Mesothelial cell of epicardium (in vitro differentiated cells): ENCODE measurements at places on chromosomes 16 and 17. TPM values are rescaled to one million over a fixed set of nuclear protein-coding genes. Genes with fewer than 3 reads are reported as not detected.

The FBXW10 gene
- total RNA-seq: 0.16 to 0.42 TPM (median 0.18 TPM) in 3 replicates

The ACE gene
- total RNA-seq: 2.4 to 2.9 TPM (median 2.6 TPM) in 3 replicates

The YBX2 gene
- 1.9 to 3.3 TPM (median 2.2 TPM) in 3 replicates for total RNA-seq

The ABCC6 gene
- 2.6 to 4.2 TPM (median 3.2 TPM) in 3 replicates for total RNA-seq

The TMIGD1 gene
- total RNA-seq: not detected in 3 replicates

The IL34 gene
- total RNA-seq: 1.3 to 2.1 TPM (median 1.4 TPM) in 3 replicates

The NME1 gene
- 114 to 125 TPM (median 124 TPM) in 3 replicates for total RNA-seq

The SECTM1 gene
- 5.8 to 7.0 TPM (median 7.0 TPM) in 3 replicates for total RNA-seq

The JPH3 gene
- 15.1 to 16.8 TPM (median 15.4 TPM) in 3 replicates for total RNA-seq

The NR1D1 gene
- 2.4 to 2.6 TPM (median 2.6 TPM) in 3 replicates for total RNA-seq

The CACNA1G gene
- 26.1 to 29.0 TPM (median 26.9 TPM) in 3 replicates for total RNA-seq

The PRR35 gene
- total RNA-seq: 0.25 TPM in 1 of 3 replicates, not detected in the others

The UMOD gene
- total RNA-seq: not detected in 3 replicates

The SLC43A2 gene
- total RNA-seq: 12.4 to 13.3 TPM (median 12.4 TPM) in 3 replicates

The SULT1A2 gene
- total RNA-seq: 0.75 to 0.98 TPM (median 0.90 TPM) in 3 replicates

The CACNB1 gene
- total RNA-seq: 19.2 to 21.6 TPM (median 19.3 TPM) in 3 replicates

The MLST8 gene
- total RNA-seq: 45.9 to 49.0 TPM (median 47.2 TPM) in 3 replicates

The TNP2 gene
- not detected in 3 replicates for total RNA-seq

The HOXB3 gene
- total RNA-seq: 282 to 303 TPM (median 282 TPM) in 3 replicates

The IGF2BP1 gene
- total RNA-seq: 225 to 227 TPM (median 227 TPM) in 3 replicates

The PNMT gene
- total RNA-seq: 1.7 to 2.1 TPM (median 1.7 TPM) in 3 replicates

The KRTAP2-2 gene
- total RNA-seq: not detected in 3 replicates

The WFDC1 gene
- 2.2 to 3.0 TPM (median 2.6 TPM) in 3 replicates for total RNA-seq

The TEKT5 gene
- 0.64 to 1.1 TPM (median 1.0 TPM) in 3 replicates for total RNA-seq

The SLC52A1 gene
- total RNA-seq: 0.20 to 0.54 TPM (median 0.38 TPM) in 3 replicates

The CCP110 gene
- total RNA-seq: 12.6 to 15.8 TPM (median 15.1 TPM) in 3 replicates

The DPEP2 gene
- total RNA-seq: not detected in 3 replicates

The CCL2 gene
- total RNA-seq: 53.5 to 62.4 TPM (median 57.1 TPM) in 3 replicates

The OSGIN1 gene
- 2.2 to 2.5 TPM (median 2.3 TPM) in 3 replicates for total RNA-seq

The ACSM3 gene
- 115 to 122 TPM (median 118 TPM) in 3 replicates for total RNA-seq
